ENCODE measurements at places on chromosomes 6 and 20.

GRCh38 chr20:43271980-43272379 lies 82.3 kb upstream of the PTPRT start:
- DNase-seq = no peak

GRCh38 chr6:162055365-162055764 lies 672.2 kb downstream of the PRKN start:
- no peak for DNase-seq

DNA sequence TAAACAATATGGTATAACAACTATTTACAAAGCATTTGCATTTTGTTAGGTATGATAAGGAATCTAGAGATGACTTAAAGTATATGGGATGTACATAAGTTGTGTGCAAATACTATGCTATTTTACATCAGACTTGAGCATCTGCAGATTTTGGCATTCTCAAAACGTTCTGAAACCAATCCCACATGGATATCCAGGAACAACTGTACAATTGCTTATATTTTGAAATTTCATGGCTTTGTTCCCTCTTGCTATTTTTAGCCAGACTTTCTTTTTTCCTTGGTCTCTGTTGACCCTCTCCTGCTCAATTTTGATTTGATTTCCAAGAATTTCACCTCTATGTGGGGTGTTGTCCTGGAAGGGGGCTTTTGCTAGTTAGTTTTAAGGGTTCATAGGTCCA lies 32.9 kb upstream of the UST start:
- no peak for DNase-seq

GRCh38 chr20:50151034-50151743 lies 2.3 kb downstream of the PEDS1 start:
- DNase-seq = no peak

GRCh38 chr6:90098001-90098531 lies 198.6 kb downstream of the BACH2 start:
- no peak for DNase-seq

DNA sequence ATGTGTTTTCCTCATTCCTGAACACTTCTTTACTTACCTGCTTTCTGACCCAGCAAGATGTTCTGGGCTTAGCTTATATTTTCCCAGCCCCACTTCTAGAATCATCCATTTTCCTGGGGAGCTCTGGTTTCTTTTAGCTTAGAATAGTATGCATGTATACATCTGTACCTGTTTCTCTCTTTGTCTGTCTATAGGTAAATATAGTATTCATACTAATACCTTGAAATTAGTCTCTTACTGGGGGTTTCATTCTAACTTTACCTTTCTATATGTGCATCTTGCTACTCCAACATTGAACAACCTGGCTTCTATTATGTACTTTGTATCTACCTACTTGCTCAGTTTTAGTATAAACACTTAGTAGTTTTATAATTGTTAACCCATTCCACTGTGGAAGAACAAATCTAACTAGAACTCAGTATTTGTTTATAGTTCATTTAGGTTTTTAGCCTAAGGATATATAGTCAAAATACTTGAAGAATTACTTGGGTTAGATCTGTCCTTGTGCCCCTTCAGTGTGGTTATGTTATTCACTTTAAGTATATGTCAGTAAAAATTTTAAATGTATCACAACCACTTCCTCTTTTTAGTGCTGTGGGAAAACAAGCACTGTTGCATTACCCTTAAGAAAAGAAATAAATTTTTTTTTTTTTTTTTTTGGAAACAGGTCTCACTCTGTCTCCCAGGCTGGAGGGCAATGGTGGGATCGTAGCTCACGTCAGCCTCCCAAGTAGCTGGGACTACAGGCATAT lies 54.0 kb downstream of the ASXL1 start:
- DNase-seq = no peak

- no peak for DNase-seq
Observed at GRCh38 chr6:72789145-72789544, 167.3 kb downstream of the KCNQ5 start.

Data from heart left ventricle (tissue), 16 donors.